ENCODE measurements at places on chromosomes 16 and 17. TPM values are rescaled to one million over a fixed set of nuclear protein-coding genes. Genes with fewer than 3 reads are reported as not detected.

Gene NPIPB8
- 1.2 TPM for total RNA-seq

Gene TMC5
- not detected for total RNA-seq

Gene MT1M
- not detected for total RNA-seq

Gene ALOX15B
- total RNA-seq: not detected

Gene SLC5A10
- not detected for total RNA-seq

DNA sequence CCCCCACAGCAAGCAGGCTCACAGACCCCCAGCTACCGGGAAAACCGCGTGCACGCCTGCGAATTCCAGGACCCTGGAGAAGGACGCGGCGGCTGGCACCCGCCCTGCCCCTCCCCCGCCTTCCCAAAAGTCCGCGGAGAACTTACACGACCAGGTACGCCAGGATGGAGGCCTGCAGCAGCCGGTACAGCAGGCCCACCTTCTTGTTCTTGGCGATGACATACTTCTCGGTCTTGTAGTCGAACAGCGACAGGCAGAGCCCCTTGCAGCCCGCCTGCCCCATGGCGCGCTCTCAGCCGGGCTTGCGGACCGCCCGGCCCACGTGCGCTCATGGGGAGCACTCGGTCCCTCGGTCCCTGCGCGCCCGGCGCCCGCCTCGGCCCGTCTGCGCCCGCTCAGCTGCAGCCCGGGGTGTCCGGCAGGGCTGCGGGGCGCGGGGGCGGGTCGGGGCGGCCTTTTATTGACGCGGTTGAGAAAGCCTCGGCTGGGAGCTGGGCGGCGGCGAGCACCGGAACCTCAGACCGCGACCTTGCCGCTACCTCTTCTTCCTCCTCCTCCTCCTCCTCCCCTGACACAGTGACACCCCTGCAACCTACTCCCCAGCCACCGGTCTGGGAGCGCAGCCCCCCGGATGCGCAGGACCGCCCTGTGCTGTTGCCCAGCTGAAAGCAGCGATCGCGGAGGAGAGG is at the start of gene P2RX5:
TSS of gene P2RX5 (minus strand) at position 433 of the 689 bp plus-strand sequence. CDS start at position 283, 150 bp downstream.
- H3K4me1 ChIP-seq: peaks cover 12% of the 10 kb centered on the region
- peak; percentile 26 for DNase-seq
- peak within 1 kb of the TSS; percentile 43 for H3K27ac ChIP-seq
- no peaks in the 10 kb centered on the region for H3K36me3 ChIP-seq
- no peaks in the 10 kb centered on the region for H3K27me3 ChIP-seq
- peak within 1 kb of the TSS; percentile 91 for H3K4me3 ChIP-seq

DNA sequence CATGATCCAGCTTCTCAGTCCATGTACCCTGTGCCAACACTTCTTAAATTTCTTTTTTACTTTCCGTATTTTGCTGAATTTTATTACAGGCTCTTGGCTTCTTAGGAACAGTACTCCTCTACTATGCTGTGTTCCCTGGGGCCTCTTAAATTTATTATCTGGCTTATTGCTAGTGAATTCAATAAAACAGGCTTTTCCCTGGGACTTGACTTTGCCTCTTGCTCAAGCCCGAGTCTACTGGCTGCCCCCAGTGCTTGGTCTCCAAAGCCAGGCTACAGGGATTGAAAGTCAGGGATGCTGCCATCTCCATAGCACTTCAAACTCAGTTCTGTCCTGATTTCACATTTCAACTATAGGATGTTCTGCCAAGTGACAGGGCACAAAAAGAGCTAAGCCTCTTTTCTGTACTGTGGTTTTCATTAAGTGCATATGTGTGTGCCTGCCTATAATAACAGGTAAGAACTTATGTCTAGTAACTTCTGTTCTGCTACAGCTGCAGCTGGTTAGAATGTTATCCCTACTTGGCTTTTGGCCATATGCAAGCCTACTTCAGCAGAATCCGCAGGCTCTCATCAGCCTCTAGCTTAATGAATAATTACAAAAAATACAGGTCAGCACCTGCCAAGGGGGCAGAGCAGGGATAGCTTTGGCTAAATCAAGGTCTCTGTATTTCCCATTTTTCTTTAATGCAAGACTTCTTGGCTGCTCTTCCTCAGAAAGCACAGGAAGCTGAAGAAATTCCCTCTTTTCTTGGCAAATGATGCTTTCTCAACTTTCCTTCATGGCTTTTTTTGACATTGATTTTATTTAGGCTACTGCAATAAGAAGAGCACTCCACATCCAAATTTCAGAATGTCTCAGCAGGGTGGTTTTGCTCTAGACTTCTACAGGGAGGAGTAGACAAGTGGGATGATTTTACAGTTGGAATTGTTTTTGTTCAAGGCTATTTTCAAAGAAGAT is 8.2 kb downstream of the FAM20A start:
- H3K27ac ChIP-seq: no peak overlapping the region
- no peak for DNase-seq
- H3K36me3 ChIP-seq: peaks cover 3% of the 10 kb centered on the region
- H3K4me1 ChIP-seq: peaks cover 7% of the 10 kb centered on the region

DNA sequence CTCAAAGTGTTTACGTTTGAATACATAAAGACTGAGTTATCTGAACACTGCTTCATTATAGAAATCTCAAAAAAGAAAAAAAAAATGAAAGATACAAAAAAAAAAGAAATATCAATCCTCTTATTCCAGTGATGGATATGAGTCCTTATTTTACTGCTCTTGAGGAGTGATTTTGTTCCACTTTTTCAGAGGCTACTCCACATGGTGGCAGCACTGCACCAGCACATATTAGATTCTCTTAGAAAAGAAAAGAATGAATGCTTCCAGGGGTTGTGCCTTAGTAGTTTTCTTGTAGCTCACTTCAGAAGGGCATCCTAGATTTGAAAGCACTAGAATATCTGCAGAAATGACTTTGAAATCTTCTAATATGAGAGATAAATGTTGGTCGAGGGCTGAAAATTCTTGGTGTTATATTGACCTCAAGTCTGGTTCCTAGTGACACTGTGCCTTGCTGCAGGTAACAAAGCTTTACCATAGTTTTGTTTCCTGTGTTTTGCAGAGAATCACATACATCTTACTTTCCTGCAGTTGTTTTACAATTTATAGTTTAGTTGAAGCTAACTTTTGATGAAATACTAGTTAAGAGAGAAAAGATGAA is 25.9 kb downstream of the AP2B1 start:
- H3K36me3 ChIP-seq: no peaks in the 10 kb centered on the region
- H3K27me3 ChIP-seq: no peaks in the 10 kb centered on the region
- no peak overlapping the region for H3K27ac ChIP-seq
- no peak for DNase-seq
- no peaks in the 10 kb centered on the region for H3K4me1 ChIP-seq

GRCh38 chr16:9360075-9360474 is 268.6 kb downstream of the HAPSTR1 start:
- no peaks in the 10 kb centered on the region for H3K4me1 ChIP-seq
- no peak for DNase-seq
- H3K27me3 ChIP-seq: no peaks in the 10 kb centered on the region
- peaks cover 4% of the 10 kb centered on the region for H3K36me3 ChIP-seq
- no peak overlapping the region for H3K4me3 ChIP-seq

DNA sequence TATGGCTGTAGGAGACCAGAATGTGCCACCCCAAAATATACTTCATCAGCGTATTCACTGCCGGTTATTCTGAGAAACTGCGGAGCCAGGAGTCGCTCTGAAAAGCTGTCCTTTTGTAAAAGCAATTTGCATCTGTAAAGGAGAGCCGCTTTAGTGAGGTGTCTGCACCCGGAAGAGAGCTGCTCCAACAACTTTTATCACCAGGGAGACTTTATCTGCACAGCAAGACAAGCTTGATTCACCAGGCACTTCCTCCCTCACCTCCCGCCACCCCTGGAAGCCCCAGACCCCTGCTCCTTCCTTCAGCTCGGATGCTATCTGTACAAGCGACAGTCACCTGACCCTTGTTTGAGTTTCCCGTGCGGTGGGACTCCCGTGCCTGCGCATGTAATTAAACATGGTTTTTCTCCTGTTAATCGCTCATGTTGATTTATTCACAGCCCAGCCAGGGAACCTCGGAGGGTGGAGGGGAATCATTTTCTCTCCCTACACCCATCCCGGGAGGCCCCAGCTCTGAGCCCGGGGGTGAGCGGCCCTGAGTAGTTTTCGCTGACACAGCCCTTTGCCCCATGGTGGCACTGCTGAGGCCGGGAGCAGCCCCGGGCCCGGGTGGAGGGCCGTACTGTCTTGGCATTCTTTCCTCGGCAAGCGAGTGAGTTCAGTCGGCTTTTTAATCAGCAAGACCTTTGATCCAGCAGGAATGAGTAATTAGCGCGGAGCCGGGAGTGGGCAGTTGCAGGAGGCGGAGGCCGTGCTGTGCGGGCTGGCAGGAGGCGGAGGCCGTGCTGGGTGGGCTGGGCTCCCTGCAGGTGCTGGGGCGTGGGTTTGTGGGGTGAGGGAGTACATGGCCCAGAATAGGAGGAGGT is 222.7 kb upstream of the CIBAR2 start:
- H3K36me3 ChIP-seq: no peaks in the 10 kb centered on the region
- peaks cover 61% of the 10 kb centered on the region for H3K27me3 ChIP-seq
- H3K4me3 ChIP-seq: peak overlapping the region; percentile 90
- H3K4me1 ChIP-seq: peaks cover 17% of the 10 kb centered on the region

DNA sequence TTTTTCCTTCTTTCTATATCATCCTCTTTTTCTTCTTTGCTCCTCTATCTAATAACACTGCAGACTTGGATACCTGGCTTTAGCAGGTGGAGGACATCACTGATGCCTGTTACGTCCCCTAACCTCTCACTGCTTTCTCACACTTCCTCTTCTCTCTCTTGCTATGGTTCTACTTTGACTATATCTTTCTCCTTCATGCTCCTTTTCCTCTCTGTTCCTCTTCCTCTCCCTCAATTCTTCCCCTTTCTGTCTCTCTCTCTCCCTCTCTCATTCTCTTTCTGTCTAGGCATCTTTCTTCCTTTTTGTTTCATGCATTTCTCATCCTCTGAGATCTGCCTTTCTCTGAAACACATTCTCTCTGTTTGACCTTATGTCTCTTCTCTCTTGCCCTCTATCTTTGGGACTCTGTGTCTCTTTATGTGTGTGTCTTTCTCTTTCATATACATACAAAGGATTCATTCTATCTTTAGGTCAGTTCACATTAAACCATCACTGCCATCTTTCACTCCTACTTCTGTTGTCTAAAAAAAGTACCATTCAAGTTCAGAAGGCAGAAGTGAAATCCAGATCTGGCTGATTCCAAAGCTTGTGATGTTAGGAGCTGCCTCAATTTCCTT is 353.7 kb downstream of the SHISA9 start:
- no peaks in the 10 kb centered on the region for H3K27me3 ChIP-seq
- no peaks in the 10 kb centered on the region for H3K36me3 ChIP-seq
- no peak overlapping the region for H3K27ac ChIP-seq
- no peak for DNase-seq

DNA sequence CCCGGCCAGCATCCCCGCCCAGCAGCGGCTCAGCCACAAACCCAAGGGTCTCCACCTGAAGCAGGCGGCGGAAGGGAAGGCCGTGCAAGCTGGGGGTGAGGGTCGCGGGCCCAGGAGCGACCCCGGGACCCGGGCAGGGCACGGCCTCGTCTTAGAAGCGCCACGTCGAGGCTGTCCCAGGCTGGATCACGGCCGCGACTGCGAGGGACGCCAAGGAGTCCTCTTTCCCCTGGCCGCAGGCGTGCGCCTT is 538 bp upstream of the CCNF start:
- peaks cover 13% of the 10 kb centered on the region for H3K4me1 ChIP-seq
- peaks cover 4% of the 10 kb centered on the region for H3K36me3 ChIP-seq
- no peak overlapping the region for H3K27ac ChIP-seq
- H3K4me3 ChIP-seq: peak overlapping the region; percentile 92
- no peaks in the 10 kb centered on the region for H3K27me3 ChIP-seq
- no peak for DNase-seq

DNA sequence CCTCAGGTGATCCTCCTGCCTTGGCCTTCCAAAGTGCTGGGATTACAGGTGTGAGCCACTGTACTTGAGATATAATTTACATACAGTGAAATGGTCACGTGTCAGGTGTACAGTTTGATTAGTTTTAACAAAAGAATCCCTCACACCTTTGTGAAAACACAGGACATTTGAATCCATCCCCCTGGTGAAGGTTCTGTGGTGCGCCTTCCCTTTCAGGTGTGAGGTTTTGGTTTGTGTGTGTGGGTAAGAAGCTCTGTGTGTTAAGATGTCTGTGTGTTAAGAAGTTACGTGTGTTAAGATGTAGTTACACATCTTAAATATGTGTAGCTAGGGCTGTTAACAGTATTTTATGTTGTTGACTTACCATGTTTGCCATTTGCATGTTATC is 4.4 kb downstream of the SEC14L1 start:
- peaks cover 13% of the 10 kb centered on the region for H3K36me3 ChIP-seq
- DNase-seq: no peak
- H3K4me1 ChIP-seq: peaks cover 42% of the 10 kb centered on the region
- H3K27ac ChIP-seq: peak overlapping the region; percentile 92

GRCh38 chr17:78301821-78302213 is 58.1 kb downstream of the SOCS3 start:
- no peaks in the 10 kb centered on the region for H3K36me3 ChIP-seq
- H3K27ac ChIP-seq: no peak overlapping the region
- H3K4me1 ChIP-seq: peaks cover 11% of the 10 kb centered on the region
- H3K27me3 ChIP-seq: no peaks in the 10 kb centered on the region
- no peak overlapping the region for H3K4me3 ChIP-seq
- DNase-seq: no peak

DNA sequence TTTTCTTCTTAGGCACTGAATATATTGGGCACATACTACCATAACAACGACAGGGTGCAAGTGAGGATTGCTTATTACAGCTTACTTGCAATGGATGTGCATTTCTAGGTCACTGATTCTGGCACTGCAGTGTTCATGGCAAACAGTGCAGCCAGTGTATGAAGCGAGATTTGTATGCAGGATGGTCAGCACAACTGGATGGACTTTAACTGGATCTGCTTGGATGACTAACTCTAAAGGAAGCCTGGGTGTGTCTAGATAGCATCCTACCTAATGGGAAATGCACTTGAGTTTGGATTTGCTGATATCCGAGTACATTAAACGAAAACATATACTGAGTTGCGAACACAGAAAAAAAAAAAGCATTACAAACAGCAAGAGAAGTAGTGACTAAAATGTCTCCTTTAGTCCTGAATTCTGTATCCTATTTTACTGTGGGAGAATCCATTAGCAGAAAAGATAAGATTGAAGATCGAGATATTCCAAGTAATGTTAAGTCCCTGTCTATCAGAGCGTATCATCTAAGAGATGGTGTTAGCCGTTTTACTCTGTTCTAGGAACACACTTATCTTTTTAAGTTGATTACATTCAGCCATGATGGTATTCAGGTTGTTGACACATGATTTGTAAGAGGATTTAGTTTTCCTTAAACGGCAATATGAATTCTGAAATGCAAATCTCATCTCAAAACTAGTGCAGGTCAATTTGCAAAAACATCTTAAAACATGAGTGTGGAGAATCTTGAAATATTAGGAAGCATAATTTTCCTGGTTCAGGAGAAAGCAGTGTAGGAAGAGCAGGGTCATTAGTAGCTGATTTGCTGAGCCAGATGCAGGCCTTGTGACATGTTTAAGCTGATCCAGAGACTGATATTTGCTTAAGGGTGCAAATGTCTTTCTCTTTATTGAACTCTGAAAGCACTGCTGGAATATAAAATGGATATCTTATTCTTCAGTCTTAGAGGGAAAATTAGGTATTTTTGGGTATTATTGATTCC is 142.6 kb upstream of the CPHXL start:
- H3K36me3 ChIP-seq: no peaks in the 10 kb centered on the region
- H3K27me3 ChIP-seq: peaks cover 4% of the 10 kb centered on the region
- H3K4me1 ChIP-seq: no peaks in the 10 kb centered on the region
- H3K27ac ChIP-seq: no peak overlapping the region
- no peak for DNase-seq
- H3K4me3 ChIP-seq: no peak overlapping the region

- peaks cover 4% of the 10 kb centered on the region for H3K36me3 ChIP-seq
- H3K4me3 ChIP-seq: no peak overlapping the region
- peaks cover 20% of the 10 kb centered on the region for H3K27me3 ChIP-seq
These were observed 68.6 kb downstream of the SDK2 start for GRCh38 chr17:73575470-73576221.

Measured in T-helper 17 cell (primary cell).